Type B pancreatic cell (in vitro differentiated cells): ENCODE measurements at places on chromosomes 2 and 18.
A peak's percentile ranks its signal among the peaks of the same experiment; 100 is the strongest.

DNA sequence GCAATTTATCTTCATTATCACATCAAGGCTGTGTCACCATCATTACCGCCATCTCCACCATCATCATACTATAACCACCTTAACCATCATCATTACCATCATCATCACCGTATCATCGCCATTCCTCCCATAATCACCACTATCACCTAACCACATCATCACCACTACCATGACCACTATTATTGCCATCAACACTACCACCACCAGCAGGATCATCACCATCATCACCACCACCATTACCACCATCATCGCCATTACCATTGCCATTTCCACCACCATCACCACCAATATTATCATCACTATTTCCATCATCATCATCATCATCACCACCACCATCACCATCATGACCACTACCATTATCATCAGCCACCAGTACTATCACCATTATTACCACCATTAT is 314.4 kb downstream of the CYP26B1 start:
- no peak for DNase-seq

DNA sequence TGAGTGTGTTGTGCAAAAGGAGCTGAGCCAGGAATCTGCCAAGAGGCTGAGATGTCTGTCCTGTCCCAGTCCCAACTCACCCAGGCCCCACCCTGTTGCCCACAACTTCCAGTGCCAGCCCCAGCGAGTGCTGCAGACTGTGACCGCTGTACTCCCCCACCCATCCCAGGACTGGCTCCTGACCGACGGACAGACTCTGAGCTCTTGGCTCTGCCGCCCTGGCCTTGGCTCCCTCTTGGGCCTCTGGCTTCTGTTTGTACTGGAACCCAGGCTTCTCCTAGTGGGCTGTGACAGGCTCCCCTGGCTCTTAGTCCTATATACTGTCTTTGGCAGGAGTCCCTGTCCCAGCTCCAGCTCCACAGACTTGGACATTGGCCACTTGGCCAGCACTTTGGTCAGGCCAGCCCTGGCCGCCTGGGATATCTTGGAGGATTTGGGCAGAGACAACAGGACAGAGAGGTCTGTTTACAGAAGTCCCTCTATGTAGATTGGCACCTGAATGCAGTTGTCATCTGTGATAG is 41.1 kb downstream of the ACOXL start:
- DNase-seq = no peak

GRCh38 chr18:56235071-56235470 is 403.3 kb downstream of the TXNL1 start:
- DNase-seq = no peak

- peak; percentile 79 for DNase-seq
Measured at GRCh38 chr2:216034065-216034464, 20.7 kb upstream of the MREG start.

DNA sequence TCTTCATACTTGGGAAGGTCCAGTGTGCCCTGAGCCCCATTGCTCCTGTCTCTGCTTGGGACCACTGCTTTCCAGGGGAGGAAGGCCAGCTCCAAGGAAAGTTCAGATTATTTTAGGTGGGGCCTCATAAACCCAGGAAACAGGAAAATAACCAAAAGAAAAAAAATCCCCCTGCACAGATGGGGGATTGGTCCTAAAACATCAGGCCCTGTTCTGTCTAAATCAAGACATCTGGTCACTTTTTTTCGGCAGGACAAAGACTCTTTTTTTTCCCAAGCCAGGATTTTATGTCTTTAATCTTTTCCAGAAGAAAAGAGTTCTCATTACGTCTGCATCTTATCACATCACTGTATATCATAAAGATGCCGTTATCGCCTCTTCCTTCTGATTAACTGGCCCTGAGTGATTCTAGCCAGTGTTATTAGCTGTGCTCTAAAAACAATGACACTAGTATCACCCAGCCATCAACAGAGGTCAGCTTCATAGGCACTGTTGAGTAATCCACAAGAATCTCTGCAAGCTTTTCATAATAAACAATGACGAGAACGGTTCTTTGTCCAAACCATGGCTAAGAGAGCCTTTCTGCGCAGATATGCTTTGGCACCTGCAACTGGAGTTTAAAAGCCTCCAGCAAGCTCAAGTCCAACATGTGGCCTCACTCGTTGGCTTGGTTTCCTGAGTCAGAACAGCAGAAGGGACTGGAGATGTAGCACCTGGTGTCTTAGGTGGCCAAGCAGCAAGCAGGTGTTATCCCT is 138.2 kb downstream of the VAPA start:
- DNase-seq = no peak

DNA sequence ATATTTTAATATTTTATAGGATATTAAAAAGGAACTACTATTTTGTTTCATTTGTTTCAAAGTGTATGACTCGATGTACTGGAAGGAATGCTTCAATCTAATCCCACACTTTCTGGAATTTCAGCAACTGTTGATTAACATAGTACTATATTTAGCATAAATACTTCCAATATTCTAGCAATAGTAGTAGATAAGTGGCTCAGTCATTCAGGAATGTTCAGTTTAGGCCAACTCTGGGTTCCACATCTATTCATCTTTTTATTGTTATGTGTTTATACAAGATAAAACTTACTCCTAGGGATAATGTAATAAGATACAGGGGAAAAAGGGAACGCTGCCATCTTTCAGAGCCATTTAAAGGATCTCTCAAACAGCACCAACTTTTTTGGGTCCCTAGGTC is 22.3 kb upstream of the ORC2 start:
- DNase-seq = no peak

DNA sequence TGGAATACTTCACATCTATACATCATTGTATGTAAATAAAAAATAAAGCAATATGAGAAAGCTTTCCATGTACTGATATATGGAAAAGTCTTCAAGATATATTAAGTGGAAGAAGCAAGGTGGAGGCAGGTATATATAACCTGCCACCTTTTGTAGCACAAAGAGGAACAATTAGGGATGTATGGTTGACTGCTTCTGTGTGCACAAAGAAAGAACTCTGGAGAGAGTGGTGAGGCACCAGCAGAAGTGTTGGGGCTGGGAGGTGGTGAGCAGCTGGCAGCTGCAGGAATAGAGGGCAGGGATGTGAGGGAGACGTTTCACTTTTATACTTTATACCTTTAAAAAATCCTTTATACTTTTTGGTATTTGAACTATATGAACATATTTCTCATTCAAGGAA is 26.1 kb downstream of the KIF5C start:
- no peak for DNase-seq

DNA sequence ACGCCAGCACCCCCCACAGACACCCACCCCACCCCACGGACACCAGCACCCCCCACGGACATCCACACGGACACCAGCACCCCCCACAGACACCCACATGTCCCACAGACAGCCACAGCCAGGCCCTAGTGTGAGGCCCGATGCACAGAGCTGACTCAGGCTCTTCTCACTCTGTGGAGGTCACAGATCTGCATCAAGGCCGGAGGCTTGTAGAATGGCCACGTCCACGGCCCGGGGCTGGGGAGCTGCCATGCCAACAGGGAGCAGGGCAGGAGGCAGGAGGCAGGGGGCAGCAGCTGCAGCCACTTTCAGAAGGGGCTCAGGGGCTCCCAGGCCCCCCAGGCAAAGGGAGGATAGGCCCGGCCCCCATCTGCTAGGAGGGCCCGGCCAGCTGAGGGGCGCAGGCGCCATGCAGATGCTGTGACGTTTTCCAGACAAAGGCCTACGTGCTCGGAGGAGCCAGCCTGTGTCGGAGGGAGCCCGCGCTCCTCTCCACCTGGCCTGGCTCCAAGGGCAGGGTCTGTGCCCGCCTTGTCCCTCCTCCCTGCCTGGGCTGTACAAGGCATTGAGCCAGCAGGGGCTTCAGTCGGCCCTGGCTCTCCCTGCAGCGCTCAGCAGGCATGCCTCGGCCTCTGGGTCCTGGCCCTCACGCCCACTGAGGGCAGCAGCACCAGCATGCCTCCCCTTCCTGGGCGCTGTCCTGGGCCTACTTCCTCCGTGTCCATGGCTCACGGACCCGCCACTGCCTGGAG is 249.0 kb downstream of the TWIST2 start:
- no peak for DNase-seq

- no peak for DNase-seq
Measured at GRCh38 chr2:151678849-151679248, 55.4 kb downstream of the NEB start.

GRCh38 chr2:45439788-45440773 is 171.0 kb downstream of the SRBD1 start:
- no peak for DNase-seq
